ENCODE measurements at places on chromosomes 3 and 15.

DNA sequence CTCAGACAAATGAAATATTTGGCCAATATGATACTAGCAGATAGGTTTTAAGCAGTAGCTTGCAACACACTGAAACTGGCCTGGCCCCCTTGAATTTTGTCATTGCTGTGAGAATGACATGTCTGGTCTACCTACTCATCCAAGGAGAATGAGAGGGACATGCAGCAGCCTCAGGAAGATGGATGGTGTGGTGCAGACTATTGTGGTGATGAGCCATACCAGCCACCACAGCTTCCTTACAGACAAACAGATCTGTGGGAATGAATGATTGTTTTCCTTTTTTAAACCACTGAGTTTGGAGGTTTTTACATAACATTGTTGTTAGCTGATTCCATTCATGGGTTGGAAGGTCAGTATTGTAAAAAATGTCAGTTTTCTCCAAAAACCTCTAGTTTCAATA lies 133.7 kb upstream of the POU1F1 start:
- DNase-seq, result no peak

GRCh38 chr3:177752831-177753230 lies 555.5 kb upstream of the TBL1XR1 start:
- DNase-seq, result no peak

- no peak for DNase-seq
These were observed 2.7 kb downstream of the ZMAT3 start for GRCh38 chr3:179068779-179069530.

DNA sequence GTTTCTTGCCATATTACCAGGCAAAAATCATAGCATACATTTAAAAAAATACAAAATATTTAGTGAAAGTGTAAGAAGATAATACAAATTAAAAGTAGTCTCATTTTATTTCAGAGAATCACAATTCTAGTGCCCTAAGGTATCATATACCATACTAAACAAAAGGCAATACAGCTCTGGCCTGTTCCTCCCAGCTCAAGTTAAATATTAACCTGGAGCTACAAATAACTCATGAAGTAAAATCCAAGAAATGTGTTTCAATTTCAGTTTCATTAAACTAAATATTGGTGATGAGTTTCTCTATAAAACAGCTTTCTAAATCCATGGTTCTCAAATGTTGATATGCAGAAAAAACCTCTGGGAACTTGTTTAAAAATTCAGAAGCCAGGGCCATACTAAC lies 67.7 kb downstream of the INO80 start:
- DNase-seq, result no peak

DNA sequence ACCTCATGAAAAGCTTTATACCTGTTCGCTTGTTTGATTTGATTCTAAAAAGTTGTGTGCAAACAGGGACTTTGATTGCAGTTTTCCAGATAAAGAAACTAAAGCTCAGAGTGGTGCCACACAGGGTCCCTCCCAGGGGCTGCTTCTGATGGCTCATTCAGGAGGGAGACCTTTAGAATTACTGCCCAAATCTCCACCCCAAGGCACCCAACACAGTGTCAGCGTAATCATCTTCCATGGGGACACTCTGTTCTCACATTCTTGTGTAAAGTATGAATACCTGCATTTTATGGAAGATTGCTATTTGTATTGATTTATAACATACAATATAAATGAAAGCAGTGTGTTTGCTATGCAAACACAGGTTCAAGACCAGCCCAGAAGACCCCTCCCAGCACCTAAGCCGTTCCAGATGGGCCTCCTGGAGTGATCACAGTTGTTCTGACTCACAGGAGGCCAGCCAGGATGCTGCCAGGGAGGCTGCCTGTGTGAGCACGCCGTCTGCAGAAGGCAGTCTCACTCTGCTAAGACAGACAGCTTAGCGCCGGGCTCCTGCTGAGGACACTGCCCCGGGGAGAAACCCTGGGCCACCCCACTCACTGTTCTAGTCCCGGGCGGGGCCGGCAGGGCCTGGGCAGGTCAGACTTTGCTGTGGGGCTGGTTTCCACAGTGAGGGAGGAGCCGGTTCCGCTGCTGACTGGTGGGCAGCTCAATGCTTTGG lies 185.6 kb downstream of the FAM43A start:
- no peak for DNase-seq

DNA sequence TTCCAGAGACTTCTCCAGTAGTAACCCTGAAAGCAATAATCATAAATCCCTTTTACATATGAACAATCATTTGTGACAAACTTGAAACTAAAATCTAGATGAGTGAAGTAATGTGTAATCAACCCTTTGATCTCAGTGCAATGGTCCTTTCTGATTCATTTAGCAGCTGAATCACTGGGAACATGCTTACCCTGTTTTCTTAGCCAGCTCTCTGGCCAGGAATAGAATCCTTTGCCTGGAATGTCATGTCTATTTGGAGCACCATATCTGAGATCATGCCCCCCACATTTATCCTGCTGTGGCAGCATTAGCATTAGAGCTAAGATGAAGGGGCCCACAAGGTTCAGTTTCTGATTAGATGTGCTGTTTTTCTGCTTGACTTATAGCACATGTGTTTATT lies 309.8 kb downstream of the OXSM start:
- no peak for DNase-seq

GRCh38 chr3:158672215-158673176 lies at the start of gene LXN:
TSS of gene LXN (minus strand) at chr3:158672648. CDS start at chr3:158672478, 170 bp downstream.
- DNase-seq, result peak; percentile 18

GRCh38 chr3:28745436-28745835 lies 396.8 kb upstream of the AZI2 start:
- no peak for DNase-seq

DNA sequence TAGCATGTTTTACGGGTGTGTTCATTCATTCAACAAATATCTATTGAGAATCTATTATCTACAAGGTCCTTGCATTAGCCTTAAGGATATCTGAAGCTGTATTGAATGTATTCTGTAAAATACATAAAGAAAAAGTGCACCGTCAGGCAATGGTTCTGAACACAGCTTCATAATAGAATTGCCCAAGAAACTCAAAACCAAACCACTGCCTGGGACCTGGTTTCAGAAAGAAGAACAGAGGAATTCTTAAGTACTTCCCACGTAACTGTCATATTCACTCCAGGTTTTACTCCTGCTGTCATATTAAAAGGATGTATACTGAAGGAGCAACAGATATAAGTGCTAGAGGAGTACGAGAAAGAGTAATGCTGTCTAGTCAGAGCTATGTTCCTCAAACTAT lies 115.9 kb downstream of the FGF12 start:
- no peak for DNase-seq

DNA sequence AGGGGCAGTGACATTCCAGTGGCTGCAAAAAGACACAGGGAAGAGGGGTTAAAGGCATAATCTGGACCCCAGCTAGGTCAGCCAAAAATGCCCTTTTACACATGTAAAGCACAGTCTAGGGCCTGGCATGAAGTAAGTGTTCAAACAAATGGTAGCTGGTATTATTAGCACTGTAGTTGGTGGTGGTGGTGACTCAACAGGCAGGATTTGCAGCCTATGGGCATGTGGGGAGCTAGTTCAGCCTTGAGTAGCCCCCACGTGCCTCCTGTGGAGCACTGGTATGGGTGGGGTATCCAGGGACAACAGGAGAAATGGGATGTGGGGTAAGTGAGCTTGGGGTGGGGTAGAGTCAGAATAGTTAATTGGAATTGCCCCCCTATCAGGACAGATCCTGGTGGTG lies 27.6 kb downstream of the DNASE1L3 start:
- DNase-seq, result no peak

- no peak for DNase-seq
These were observed 271.4 kb downstream of the ARRDC4 start for GRCh38 chr15:98231696-98232440.

DNA sequence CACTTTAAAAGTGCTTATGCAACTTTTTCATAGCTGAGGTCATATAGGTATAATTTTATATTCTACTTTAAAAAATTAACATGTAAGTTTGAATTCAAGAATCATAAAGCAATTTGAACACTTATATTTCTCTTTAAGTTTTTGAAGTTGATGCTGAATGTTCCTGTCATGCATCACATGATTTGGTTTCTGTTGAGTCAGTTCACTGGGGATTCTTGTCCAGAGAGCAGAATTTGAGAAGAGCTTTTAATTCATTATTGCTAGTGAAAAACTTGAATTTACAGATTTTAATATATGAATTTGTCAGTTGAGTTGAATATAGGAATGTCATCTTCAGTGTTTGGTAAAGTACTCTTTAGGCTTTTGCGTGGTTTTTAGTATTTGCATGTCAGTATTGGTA lies 7.9 kb downstream of the SLC25A26 start:
- DNase-seq, result no peak

DNA sequence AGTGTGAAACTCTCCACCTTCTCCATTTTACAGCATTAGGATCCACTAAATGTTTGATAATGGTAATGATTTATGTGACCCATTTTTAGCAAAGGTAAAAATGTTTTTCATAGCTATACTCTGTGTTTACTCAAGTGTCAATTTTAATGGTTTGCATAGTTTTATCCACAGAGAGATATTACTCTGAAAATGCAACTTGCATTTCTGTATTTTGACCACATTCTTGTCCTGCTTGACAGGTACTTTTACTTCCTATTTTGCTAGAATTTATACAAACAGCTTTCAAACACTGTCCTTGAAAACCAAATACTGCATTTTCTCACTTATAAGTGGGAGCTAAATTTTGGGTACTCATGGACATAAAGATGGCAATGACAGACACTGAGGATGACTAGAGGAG lies 62.9 kb downstream of the SERPINI1 start:
- no peak for DNase-seq

DNA sequence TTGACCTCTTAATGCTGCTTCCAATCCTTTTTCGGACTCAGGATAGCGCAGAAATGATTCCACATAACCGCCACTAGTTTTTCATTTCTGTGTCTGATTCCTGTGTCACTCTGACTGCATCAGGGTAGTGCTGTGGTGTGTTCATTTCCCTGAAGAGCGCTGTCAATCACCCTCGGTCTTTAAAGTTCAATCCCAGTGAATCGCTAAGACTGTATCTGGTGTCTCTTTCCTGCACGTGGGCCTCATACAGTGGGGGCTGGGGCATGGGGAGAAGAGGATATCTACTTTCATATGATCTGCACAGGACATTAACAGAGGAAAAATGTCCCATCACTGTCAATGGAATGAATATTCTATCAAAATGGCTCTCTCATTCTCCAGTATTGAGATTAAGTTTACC lies 32.9 kb upstream of the BNIP2 start:
- no peak for DNase-seq

- DNase-seq, result no peak
These were observed 76.5 kb downstream of the HMG20A start for GRCh38 chr15:77497110-77497737.

GRCh38 chr15:58454950-58455401 lies 23.2 kb downstream of the LIPC start:
- DNase-seq, result no peak

GRCh38 chr3:128435058-128435457 lies 31.6 kb downstream of the DNAJB8 start:
- no peak for DNase-seq

GRCh38 chr3:95134693-95135413 lies 1072.0 kb downstream of the NSUN3 start:
- DNase-seq, result no peak

GRCh38 chr15:31096563-31096962 lies 5.0 kb downstream of the TRPM1 start:
- no peak for DNase-seq

- no peak for DNase-seq
These were observed 6.5 kb downstream of the TOPAZ1 start for GRCh38 chr3:44248152-44248551.

DNA sequence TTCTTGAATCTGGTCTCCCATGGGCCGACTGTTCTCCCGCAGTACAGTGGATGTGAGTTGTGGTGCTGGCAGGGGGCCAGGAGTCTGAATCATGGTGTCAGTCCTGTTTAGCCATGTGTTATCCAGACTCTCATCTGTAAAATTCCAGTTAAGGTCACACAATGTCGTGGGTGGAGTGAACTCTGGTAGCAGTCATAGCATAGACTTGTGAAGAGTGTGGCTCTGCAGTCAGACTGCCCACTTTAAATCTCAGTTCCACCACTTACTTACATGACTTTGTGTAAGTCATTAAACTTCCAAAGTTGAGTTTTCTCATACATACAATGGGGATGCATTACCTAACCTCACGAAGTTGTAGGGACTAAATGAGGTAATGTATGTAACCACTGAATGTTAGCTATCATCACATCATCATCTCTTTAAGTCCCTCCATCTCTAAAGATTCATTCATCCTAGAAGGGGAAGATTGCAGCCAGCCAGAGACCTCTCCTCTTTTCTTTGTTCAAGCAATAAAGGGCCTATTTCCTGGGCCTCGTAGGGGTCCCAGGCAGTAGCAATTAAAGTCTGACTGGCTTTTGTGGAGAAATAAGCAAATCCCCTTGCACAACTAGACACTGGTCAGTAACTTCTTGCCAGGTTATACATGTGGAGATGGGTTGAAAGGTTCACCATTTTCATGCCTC lies 93.9 kb downstream of the PCCB start:
- DNase-seq, result no peak

DNA sequence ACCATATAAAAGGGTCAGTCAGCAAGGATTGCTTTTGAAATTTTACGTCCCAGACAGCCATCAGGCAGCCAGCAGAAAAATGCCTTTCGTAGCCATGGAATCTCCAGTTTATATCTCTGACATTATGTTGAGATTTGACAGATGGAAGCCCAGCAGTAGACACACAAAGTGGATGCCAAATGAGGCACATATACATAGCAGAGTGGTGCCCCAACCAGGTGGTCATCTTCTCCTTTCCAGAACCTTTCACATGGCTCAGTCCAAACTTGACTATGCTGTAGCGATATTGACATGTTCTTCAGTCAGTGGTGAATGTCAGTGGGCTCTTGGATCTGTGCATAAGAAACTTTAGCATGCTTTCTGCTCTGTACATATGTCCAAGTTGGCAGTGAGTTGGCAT lies 123.3 kb upstream of the GBE1 start:
- DNase-seq, result no peak

- DNase-seq, result no peak
These were observed 1531.1 kb downstream of the SI start for GRCh38 chr3:163547014-163547685.

DNA sequence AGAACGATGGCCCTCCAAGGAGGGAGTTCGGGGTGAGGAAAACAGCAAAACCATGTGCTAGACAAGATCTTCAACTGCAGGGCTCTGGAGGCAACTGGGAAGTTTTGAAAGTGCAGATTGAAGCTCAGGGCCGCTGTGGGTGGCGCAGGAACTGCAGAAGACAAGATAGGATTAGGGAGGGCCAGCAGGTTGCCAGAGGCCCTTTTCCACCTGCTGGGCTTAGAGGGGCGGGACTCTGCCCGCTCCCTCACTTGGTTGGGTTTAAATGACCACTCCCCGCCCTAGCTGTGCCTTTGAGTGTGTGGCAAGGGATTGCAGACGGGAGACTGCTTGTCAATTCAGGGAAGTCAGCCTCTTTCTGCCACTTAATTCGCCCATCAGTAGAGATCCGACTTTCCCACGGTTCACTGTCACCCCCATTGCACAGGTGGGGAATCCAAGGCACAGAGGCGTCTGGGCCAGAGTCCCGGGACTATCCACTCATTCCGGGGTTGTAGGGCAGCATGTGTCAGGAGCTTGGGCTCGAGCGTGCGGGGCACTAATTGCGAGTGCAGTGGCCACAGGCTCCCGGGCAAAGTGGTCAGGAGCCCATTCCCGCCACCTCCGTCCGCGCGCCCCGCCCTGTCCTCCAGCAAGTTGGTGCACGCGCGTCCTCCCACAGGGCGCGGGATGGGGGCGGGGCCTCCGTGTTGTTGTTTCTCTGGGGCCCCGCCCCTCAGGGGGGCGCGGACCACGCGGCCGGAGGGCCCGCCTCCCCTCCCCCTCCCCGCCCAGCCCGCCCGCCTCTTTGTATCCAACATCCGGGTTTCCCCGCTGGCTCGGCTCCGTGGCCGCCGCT lies at the start of gene ACVR2B:
Gene ACVR2B (plus strand): TSS at position 816 of the 838 bp plus-strand sequence. CDS start 433 bp downstream, outside the sequence.
- DNase-seq, result peak; percentile 21
